Suprapubic skin (tissue), 4 donors: ENCODE measurements at places on chromosomes 5 and 9. TPM values are rescaled to one million over a fixed set of nuclear protein-coding genes. Genes with fewer than 3 reads are reported as not detected.
A peak's percentile ranks its signal among the peaks of the same experiment; 100 is the strongest.

GRCh38 chr9:127520941-127521918, 69.9 kb downstream of the LRSAM1 start:
- no peak for DNase-seq

DNA sequence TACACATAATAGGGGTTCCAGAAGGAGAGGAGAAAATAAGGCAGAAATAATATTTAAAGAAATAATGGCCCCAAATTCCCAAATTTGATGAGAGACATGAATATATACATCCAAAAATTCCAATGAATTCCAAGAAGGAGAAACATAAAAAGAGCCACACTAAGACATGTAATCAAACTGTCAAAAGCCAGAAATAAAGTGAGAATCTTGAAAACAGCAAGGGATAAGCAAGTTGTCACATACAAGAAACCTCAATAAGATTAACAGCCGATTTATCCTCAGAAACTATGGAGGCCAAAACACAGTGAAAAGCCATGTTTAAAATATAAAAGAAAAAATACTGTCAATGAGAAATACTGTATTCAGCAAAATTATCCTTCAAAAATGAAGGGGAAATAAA, 14.5 kb downstream of the CATSPER3 start:
- no peak for DNase-seq

GRCh38 chr9:76866689-76867088, 39.2 kb downstream of the PRUNE2 start:
- no peak for DNase-seq

DNA sequence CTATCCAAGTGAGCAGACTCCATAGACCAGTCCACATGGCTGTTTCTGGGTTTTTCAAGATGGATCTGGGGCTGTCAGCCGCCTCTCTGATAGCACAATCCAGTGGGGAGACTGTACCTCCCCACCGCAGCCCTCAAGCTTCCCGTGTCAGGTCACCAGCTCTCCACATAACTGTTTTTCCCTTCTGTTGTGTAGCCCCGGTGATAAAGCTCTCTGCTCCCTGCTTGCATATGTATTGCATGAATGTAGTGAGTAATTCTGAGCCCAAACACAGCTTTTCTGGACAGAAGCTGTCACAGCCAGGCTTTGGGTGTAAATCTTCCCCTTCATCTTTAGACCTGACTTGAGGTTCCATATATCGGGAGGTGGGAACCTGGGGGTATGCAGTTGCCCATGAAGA, 23.1 kb upstream of the CFAP157 start:
- DNase-seq: no peak

Gene PCSK1
- 1.4 TPM for total RNA-seq

- DNase-seq: peak; percentile 88
These were observed 46.7 kb downstream of the IL31RA start for GRCh38 chr5:55897905-55898304.

- DNase-seq: peak; percentile 87
These were observed 67.5 kb downstream of the MAMDC2 start for GRCh38 chr9:70111042-70111602.

Gene KDM4C
- 39.0 TPM for total RNA-seq

DNA sequence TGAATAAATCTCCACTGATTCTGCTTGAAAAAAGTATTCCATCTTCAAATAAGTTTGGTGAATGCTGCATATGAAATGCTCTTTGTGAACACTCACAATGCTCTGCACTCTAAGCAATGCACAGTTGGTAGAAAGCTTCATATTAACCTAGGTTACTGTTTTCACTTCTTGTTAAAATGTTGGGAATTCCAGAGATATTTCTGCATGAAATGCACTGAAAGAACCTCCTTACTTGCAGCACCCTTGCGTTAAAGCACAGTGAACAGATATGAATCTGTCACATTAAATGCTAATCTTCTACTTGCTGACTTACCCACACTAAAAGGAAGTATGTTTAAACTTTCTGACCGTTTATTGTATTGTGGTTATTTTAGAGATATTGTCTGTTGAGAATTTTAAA, 584.1 kb upstream of the NUDT12 start:
- DNase-seq: no peak

DNA sequence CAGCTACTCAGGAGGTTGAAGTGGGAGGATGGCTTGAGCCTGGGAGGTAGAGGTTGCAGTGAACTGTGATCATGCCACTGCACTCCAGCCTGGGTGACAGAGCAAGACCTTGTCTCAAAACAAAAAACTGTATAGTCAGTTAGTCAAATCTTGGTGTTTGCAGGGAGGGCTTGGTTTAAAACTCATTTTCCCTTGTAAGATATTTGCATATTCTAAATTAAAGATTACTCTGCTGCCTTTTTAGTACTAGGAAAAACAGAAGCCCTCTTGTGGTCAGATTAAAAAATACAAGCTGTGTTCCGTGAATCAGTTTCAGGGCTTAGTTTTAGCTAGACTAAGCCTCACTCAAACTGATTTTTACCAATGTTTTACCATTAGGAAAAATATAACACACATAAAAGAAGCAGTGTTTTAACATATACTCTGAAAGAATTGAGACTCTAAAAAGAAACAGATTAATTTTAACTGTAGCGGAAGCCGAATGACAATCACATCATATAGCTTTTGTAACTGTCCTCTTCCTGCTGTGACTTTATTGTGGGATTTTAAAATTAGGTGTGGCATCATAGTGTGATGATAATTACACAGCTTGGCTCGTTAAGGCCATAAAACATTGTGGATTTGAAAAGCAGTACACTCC, 84.9 kb upstream of the BASP1 start:
- DNase-seq: no peak

DNA sequence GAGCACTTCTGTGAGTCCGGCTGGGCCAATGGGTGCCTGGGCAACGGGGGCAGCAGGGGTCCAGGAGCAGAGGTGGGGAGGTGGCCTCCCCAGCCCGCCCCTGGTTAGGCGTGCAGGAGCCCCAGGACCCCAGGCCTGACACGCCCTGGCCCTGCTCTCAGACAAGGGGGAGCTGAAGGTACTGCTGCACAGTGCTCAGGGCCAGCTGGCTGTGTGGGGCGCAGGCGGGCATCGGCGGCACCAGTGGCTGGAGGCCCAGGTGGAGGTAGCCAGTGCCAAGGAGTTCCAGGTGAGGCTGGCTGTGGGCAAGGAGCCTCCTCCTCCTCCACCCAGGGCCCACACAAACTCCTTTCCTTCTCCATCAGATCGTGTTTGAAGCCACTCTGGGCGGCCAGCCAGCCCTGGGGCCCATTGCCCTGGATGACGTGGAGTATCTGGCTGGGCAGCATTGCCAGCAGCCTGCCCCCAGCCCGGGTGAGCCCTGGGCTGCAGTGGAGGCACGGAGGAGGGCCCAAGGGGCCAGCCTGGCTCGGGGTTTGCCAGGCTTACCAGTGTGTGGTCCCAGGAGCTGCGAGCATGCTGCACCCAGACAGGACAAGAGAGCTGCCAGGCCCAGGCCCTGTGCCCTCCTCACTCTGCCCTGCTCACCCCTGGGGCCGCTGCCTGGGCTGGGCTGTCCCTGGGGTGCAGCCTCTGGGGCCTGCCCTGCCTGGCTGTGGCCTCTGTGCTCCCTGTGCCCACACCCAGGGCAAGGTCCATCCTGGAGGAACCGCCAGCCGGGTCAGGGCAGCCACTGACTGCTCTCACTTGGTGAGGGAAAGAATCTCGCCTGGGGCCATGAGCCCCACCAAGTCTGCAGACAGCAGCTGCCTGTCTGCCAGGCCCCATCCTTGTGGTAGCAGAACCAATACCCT, 7.0 kb downstream of the MAMDC4 start:
- DNase-seq: peak; percentile 69

DNA sequence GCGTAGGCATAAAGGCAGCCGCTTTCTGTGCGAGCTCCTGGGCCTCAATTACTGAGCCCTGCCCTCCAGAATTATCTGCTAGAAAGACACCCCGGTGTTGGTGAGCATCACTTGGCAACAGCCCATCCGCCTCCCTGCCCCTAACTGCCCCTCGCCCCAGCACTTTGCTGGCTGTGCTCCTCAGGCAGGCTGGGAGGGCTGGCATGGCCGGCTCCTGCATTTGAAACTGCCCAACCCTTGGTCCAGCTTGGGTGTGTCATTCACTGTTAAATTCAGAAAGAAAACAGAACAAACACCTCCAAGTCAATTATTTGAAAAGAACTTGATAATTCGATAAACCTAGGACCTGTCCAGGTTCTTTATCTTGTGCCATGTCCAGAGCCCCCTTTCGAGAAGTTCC, 334.2 kb downstream of the IRX2 start:
- no peak for DNase-seq

- DNase-seq: no peak
These were observed 69.1 kb downstream of the ZNF366 start for GRCh38 chr5:72438141-72438540.

DNA sequence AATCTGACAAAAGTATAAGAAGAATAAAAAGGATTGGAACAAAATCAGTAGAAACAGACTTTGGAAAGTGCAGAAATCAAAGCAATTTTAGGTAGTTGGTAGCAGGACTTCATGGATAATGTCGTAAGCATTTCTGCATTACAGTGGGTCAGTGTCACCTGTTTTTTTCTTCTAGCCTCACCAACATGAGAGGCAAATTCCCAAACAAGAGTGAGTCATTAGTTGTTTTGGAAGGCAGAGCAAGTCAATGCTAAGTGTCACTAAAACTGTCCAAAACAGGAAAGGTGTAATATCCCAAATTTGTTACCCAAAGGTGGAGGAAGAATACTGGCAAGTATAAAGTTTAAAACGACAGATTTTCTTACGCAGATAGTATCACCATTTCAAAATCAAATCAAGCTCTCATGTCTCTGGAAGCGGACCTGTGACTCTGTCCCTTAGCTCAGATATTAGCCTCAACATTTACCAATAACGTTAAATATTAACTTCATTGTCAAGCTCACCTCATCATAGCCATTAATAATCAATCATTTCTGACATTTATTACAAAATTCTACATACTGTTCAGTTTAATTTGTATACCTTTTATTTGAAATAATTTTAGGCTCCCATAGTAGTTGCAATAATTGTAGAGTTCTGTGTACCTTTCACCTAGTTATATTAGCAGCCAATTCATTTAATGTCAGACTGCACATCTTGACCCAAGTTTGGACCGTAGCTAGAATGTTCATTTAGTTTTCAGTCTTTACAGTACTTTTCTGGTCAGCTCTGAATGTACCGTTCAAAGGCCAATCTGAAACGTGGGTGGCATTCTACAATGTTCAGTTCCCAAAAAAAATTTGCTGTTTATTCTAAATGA, 901.2 kb upstream of the COX7C start:
- DNase-seq: no peak

GRCh38 chr5:58215364-58215763, 244.5 kb downstream of the PLK2 start:
- no peak for DNase-seq

GRCh38 chr9:70988551-70988950, 132.9 kb downstream of the TRPM3 start:
- DNase-seq: no peak

DNA sequence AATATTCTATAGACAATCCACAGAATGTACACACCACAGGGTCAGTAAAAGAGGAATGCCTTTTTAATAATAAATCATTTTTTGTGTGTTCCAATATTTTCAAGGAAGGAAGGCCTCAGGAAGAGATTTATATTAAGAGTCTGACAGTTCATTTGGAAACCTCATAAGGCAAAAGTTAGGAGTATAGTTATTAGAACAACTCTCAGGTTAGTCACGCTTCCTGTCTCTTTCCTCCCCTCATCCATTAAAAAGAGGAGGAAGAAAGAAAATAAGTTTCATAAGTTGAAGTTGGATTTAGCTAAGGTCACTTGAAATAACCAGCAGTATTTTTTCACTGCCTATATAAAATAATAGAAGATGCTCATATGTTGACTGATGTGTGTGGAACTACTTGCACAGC, 863.2 kb downstream of the PTPRD start:
- DNase-seq: no peak

Gene CLINT1
- 142 TPM for total RNA-seq

DNA sequence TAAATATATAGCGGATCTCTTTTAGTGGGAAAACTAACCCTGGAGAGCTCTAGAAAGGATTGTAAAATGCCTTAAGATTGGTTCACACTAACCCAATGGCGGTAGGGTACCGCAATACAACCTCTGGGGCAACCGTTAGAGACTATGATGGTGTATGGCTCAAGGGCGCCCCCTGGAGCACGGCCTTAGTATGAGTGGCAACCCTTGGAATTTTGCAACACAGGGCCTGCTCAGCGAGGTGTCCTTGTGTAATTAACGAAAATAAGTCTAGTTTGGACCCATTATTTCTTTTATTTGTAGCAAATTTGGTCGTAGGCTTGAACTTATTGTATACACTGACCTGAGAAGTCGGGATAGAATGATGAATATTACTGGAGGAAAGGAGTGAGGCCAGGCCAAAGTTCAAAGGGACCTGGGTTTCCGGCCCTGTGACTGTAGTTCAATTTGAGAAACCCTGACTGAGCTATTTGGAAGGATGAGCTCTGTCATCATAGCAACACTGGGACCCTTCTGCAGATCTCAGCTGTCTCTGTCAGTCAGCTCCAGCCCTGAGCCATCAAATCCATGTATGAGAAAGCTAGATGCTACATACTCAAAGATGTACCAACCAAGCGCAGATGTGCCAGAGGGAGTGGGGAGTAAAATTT, 54.8 kb downstream of the CAMK4 start:
- DNase-seq: peak; percentile 64

Gene ENHO
- 4.0 TPM for total RNA-seq

DNA sequence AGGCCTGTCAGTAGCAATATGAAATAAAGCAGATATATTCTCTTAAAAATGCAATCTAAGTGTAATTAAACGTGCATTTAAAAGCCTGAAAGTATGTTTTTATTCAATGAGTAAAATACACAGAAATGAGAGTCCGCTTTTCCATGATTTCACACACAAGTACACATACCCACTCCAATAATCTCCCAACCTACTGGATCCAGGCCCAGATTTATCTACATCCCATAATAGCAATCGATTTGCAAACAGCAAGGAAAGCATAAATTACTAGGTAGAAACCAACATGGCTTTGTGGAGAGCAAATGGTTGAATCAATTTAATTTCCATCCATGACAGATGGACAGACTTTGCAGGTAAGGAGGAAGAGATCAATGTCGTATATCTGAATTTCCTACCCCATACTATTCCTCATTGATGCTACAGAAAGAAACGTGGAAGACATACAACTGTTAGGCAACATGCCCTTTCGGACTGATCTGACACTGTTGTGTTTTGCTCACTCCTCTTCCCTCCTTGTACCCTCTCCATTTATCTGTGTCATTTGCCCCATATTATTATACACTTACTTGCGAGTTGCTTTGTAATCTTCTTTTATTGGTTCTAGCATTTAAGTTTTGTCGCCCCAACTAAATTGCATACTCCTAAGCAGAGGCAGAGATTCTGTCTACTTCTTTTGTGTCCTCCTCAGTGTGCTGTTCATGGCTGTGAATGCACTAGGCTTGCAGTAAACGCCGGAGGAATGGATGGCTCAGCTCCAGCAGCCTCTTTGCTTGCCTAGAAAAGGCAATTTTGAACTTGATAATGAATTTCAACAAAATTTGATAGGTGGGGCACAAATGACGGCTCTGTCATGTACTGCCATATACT, 133.6 kb downstream of the NFIB start:
- DNase-seq: no peak

Gene PHYHD1
- total RNA-seq: 53.7 TPM

Gene PIK3R1
- 96.5 TPM for total RNA-seq

DNA sequence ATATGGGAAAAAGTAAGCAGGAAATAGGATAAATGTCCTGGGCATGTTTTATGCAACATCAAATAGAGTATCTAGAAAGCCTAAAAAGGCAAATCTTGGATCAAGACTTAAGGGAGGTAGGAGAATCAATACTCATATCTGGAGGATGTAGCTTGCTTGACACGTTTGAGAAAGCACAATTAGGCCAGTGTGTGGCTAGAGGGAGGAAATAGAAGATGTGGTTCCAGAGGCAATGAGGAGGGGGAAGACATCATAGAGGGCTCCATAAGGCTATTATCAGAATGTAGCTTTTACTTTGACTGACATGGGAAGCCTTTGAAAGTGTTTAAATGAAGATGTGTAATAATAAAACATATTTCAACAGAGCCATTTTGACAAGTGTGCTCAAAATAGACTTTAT, 200.7 kb upstream of the CDH12 start:
- DNase-seq: no peak
